ENCODE measurements at places on chromosomes 5 and 9. TPM values are rescaled to one million over a fixed set of nuclear protein-coding genes. Genes with fewer than 3 reads are reported as not detected.

The SLC28A3 gene
- total RNA-seq, result 0.59 TPM

The N4BP3 gene
- total RNA-seq, result under 0.01 TPM

The GPRIN1 gene
- total RNA-seq, result 7.3 TPM

The RLN1 gene
- total RNA-seq, result not detected

The IL9 gene
- total RNA-seq, result not detected

The ZCCHC9 gene
- 33.3 TPM for total RNA-seq

The RPL35 gene
- total RNA-seq, result 1,871 TPM

The BOD1 gene
- total RNA-seq, result 101 TPM

The ANKRD34B gene
- not detected for total RNA-seq

The TPM2 gene
- 1,826 TPM for total RNA-seq

The GM2A gene
- 21.1 TPM for total RNA-seq

The NMUR2 gene
- not detected for total RNA-seq

The TAF1L gene
- total RNA-seq, result not detected

The EQTN gene
- total RNA-seq, result not detected

The SHOC1 gene
- 0.09 TPM for total RNA-seq

The SLC23A1 gene
- total RNA-seq, result not detected

The MED7 gene
- total RNA-seq, result 6.9 TPM

The ANKRD20A1 gene
- total RNA-seq, result not detected

The SPINK6 gene
- not detected for total RNA-seq

The ROR2 gene
- 20.5 TPM for total RNA-seq

The IL3 gene
- not detected for total RNA-seq

The CXCL14 gene
- total RNA-seq, result 0.97 TPM

The ALDH7A1 gene
- 45.3 TPM for total RNA-seq

The MAMDC4 gene
- 4.0 TPM for total RNA-seq

The MSX2 gene
- 1.5 TPM for total RNA-seq

The EFNA5 gene
- 4.2 TPM for total RNA-seq

The BAAT gene
- 0.23 TPM for total RNA-seq

The FGF1 gene
- total RNA-seq, result 3.3 TPM

The GLRA1 gene
- not detected for total RNA-seq

The OLFM1 gene
- 2.9 TPM for total RNA-seq

The EGFL7 gene
- total RNA-seq, result 33.6 TPM

The LCN2 gene
- total RNA-seq, result not detected

The PLGRKT gene
- total RNA-seq, result 12.6 TPM

The FOXD4L4 gene
- 0.18 TPM for total RNA-seq

The ENTREP1 gene
- under 0.01 TPM for total RNA-seq

The TMEM215 gene
- total RNA-seq, result not detected

The LRRC19 gene
- total RNA-seq, result not detected

The PFN3 gene
- total RNA-seq, result not detected

The LECT2 gene
- not detected for total RNA-seq

The C5orf52 gene
- total RNA-seq, result not detected

The FBXL7 gene
- 5.3 TPM for total RNA-seq

The GRIA1 gene
- 0.59 TPM for total RNA-seq

The GTF2H2C gene
- total RNA-seq, result 28.8 TPM

The SLC6A19 gene
- not detected for total RNA-seq

The TRIM7 gene
- 0.69 TPM for total RNA-seq

The SLC45A2 gene
- total RNA-seq, result not detected

The TYRP1 gene
- total RNA-seq, result 0.46 TPM

The C9orf72 gene
- total RNA-seq, result 9.2 TPM

The NCBP1 gene
- 44.8 TPM for total RNA-seq

The IGIP gene
- total RNA-seq, result 16.2 TPM

The CER1 gene
- total RNA-seq, result not detected

The PCDHB14 gene
- 1.5 TPM for total RNA-seq

The ALDOB gene
- total RNA-seq, result not detected

The PCDHB15 gene
- 0.28 TPM for total RNA-seq

The BARHL1 gene
- total RNA-seq, result not detected

The LRRC14B gene
- total RNA-seq, result not detected

The CDH9 gene
- 0.59 TPM for total RNA-seq

The CCDC187 gene
- total RNA-seq, result not detected

The HTR4 gene
- not detected for total RNA-seq

Data from smooth muscle cell of the umbilical artery (primary cell).